ENCODE measurements at places on chromosomes 3 and 15.

DNA sequence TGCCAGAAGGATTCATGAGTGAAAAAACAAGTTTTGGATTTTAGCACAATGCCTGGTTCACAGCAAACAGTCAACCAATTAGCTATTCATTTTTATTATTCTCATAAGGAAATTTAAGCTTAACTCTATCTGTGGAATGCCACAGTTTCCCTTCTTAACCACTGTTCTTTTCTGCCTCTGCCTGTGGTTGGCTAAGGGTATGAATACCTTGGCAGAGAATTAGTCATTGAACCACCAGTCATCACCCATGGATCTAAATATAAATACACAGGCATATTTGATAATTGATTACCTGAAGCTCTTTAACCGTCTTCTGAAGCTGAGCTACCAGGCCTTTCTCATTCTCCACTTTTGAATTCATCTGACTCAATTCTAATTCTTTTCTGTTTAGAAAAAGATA lies 79.9 kb downstream of the MYH15 start:
- no peak for DNase-seq

- DNase-seq = peak; percentile 84
Observed at GRCh38 chr3:52277972-52278509, 408 bp downstream of the WDR82 start.

- no peak for DNase-seq
Observed at GRCh38 chr3:180321534-180321933, 280.4 kb upstream of the TTC14 start.

DNA sequence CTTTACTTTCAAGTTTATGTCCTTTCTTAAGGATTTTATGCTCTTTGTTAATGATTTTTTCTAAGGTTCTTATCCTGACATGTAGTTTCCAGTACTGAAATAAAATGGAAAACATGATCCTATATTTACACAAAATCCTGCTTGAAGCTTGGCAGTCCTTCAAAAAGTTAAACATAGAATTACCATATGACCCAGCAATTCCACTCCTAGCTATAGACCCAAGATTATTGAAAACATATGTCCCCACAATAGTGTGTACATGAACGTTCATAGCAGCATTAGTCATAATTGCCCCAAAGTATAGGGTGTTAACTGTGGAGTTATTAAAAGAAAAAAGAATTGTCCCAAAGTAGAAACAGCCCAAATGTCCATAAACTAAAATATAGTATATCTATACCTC lies 33.2 kb downstream of the ITGB5 start:
- DNase-seq = no peak

DNA sequence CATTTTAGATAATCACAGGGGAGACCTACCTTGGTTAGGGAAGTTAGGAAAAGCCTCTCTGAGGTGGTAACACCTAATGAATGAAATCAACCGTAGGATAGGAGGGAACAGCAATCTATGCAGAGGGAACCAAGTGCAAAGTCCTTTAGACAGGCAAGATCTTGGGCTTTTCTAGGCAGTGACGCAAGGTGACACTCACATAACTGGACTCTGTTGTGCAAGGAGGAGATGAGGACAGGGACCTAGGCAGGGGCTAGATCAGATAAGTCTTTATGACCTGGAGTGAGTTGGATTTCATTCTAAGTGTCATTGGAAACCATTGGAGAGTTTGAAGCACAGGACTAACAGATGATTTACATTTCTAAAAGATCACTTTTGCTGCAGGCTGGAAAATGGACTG lies 4.6 kb upstream of the LMOD3 start:
- DNase-seq = no peak

DNA sequence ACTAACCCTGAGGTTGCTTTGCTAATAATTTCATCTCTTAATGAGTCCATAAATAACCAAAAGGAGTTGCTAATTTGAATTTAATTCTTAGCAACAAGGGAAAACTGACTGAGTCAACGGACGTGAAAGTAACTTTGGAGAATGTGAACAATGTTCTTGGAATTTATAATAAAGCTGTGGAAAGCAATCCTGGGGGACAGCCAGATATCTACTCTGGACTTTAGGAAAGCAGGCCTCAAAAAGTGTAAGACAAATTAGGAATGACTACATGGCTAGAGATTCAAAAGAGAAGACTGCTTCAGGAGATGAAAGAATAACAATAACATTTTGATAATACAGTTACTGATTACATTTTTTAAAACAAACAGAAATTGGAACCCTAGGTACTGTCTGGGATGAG lies 318.4 kb upstream of the COL8A1 start:
- no peak for DNase-seq

GRCh38 chr15:80464951-80465625 lies 60.9 kb downstream of the ARNT2 start:
- no peak for DNase-seq

DNA sequence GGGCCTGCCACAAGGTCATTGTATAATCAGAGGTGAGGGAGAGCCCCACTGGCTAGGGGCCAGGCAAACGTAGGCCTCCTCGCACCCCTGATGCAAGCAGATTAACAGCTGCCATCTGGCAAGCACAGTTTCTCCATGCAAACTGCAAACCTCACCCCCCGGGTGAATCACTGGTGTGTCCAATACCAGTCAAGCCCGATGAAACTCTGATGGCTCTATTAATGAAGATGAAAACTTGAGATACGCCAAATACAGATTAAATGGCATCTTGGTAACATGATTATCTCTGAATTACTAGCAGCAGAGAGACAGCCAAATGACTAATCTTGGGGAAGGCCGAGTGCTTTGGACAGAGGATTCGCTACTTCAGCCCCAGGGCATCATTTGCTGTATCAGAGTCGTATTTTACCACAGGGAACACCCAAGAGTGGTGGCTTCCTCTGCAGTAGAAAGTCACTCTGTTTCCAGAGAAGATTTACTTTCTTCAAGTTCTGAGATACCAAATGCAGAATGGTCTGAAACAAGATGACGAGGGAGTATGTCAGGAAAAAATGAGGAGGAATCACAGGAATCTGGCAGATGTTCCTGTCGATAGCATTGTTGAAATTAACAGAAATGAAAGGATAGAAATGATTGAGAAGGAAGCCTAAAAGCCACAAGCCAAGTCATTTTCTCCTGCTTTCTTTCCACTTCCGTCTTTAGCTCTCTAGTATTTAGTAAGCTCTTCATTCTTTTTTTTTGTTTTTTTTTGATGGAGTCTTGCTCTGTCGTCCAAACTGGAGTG lies 96.2 kb upstream of the NR2F2 start:
- no peak for DNase-seq

- no peak for DNase-seq
Observed at GRCh38 chr3:114143817-114144216, 35.0 kb downstream of the DRD3 start.

- DNase-seq = no peak
Observed at GRCh38 chr3:52403955-52404354, 40.9 kb downstream of the SEMA3G start.

Measured in coronary artery (tissue), 2 donors.